ENCODE measurements at places on chromosomes 11 and 22.
A peak's percentile ranks its signal among the peaks of the same experiment; 100 is the strongest.

- DNase-seq: no peak
Observed at GRCh38 chr11:8705146-8705545, 22.6 kb downstream of the RPL27A start.

DNA sequence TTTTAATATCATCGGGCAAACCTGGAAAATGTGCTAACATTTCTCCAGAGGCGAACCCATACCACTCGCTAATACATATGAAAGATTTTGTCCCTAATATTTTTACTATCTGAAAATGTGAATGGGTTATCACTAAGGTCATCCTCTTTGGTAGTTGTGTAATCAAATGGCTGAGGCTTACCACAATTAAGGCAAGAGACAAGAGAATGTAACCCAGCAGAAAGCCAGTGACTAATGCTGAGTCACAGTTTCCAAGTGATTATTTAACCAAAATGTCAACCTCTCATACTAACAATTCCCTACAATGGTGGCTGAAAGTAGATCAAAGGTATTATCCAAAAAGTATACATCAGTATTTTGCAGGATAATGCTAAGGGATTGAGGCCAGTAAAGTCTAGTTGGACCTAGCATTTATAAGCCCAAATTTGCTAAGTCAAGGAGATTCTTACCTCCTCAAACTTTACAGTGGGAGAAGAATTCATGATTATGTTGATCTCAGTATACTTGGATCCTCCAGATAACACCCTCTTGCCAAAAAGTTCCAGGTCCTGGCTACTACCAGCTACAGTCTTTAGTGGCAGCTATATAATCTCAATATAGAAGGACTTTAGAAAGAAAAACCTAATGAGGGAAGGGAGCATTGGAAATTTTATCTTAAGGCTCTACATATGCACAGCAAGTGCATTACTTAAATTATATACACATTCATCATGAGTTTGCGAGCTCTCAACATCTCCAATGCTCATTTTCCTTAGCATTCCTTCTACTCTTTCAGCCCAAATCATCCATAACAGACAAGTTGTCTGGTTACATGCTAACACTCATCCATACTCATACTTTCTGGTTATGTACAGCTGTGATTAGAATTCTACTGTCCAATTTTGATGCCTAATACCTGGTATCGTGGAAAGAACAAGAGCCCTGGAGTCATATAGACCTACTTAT lies 25.4 kb downstream of the SIK3 start:
- DNase-seq: peak; percentile 79

- no peak for DNase-seq
Observed at GRCh38 chr11:2385156-2386151, 8.3 kb downstream of the CD81 start.

GRCh38 chr11:66022401-66023185 lies 3.7 kb downstream of the CATSPER1 start:
- no peak for DNase-seq

DNA sequence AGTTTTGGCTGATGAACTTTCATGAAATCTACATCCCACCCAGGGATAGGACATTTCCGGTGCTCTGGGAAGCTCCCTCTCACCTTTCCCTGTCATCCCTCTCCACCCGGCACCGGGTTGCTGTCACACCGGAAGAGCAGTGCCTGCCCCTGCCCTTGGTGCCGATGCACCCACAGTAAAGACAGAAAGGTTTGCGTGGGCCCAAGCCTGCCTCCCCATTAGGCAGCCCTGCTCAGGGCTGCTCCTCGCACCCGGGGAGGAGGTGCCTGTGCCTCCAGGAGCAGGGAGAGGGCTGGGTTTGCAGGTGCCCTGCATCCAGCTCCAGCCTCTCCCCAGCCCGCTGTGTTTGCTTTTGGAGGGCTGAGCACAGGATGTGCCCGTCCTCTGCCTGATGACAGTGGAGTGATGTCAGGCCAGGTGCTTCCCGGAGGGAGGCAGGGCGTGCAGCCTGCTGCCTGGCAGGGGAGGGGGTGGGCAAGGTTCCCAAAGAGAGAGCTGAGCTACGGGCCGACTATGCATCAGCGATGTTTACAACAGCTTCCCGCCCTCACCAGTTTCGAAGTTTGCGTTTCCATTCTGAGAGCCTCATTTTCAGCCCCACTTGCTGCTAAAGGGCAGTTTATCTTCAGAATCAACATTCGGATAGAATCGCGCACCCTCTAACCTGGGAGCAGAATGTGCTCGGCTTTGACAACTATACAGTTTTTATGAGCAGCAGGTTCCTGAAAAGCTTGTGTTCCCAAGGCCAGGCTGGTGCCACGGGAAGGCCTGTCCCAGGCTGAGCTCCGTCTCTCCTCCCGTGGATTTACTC lies 83.2 kb upstream of the CLDN5 start:
- no peak for DNase-seq

- no peak for DNase-seq
Observed at GRCh38 chr11:8095806-8096522, 15.0 kb downstream of the TUB start.

DNA sequence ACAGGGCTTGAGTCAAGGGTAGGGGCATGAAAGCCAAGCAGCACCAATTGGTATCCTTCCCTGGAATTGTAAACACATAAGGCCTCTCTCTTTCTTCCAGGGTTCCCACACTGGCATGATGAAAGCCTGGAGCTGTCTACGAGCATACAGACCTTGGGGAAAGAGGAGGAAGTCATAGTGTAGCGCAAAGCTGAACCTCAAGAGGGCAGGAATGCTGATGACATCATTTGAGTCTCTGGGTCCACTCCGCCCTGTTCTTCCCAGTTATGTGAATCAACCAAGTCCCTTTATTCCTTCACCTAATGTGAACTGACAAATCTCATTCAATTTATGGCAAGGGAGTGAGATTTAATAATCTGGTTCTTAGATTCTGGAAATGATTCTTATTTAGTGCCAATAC lies 266.4 kb upstream of the NCAM1 start:
- no peak for DNase-seq

DNA sequence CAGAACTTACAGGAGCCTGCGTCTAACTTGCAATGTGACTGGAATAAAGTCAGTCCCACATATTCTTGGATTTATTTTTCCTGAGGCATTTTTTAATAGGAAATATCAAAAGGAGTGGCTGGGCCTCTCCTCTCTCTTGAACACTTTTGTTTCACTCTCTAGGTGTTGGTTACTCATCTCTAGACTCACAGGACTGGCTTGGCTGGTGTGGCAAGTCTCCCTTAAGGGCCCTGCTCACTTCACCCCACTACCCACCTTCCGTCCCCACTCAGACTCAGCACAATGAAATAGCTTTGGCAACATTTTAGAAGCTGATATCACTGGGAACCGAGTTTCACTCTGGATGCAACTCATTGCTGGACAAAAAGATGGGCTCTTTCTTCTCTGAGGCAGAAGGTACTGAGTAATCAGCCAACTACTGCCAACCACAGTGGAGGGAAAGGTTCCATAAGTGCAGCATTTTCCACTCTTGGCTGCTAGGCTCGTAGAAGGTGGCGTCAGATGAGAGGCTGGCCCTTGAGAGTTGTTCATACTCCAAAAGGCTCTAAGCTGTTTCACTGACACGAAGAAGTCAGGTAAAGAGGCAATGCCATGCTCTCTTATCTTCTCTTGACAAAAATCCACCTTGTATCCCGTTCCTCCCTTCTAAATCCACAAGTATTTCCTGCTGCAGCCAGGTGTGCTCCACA lies 390.6 kb downstream of the SOX6 start:
- DNase-seq: no peak

DNA sequence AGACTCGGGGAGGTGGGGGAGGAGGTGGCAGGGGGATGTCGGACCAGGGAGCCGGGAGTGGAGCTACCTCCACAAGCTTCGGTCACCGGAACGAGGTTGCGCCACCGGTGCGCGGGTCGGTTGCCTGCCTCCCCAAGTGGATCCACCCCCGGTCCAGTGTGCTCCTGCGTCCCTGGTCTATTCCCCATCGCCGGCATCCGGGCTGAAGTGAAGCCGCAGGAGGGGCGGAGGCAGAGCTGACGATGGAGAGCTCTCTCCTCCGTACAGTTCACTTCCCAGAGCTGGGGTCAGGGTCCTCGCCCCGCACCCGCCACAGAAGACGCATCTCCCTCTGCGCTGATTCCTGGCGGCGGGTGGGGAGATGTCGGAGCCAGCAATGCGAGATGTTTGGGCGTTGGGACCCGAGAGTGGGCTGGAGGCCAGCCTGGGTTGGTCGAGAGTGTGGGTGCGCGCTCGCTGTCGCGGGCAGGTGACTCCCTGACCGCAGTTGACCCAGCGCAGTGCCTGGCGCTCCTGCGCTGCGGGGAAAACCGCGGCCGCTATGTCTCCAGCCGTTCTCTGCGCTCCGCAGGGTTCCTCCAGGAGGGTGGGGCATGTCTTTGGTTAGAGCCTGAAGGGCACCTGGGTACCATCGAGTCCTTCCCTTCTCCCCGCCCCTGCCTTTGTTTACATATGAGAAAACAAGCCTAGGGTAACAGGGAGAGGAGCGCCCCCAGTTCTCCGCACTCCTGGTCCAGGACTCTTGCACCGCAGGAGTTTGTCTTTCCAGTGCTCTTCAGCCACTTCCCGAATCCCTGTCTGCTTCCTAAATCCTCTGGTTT lies 1.7 kb downstream of the C11orf96 start:
- DNase-seq: no peak

DNA sequence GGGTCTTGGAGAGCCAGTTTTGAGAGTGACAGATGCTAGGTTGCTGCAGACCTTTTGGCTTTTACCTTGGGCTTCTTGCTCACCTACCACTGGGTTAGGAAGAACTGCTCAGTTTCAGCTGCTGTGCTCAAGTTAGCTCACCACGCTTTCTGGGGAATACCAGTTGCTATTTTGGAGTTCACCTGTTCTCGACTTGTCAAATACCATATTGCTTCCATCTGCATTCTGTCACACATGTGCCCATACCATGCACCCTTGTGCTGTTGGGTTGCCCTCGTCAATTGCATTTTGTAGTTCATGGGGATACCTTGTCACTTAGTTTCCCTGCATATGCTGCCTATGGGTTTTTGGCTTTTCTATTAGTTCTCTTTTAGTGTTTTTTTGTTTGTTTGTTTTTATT lies 23.0 kb upstream of the BARX2 start:
- no peak for DNase-seq

DNA sequence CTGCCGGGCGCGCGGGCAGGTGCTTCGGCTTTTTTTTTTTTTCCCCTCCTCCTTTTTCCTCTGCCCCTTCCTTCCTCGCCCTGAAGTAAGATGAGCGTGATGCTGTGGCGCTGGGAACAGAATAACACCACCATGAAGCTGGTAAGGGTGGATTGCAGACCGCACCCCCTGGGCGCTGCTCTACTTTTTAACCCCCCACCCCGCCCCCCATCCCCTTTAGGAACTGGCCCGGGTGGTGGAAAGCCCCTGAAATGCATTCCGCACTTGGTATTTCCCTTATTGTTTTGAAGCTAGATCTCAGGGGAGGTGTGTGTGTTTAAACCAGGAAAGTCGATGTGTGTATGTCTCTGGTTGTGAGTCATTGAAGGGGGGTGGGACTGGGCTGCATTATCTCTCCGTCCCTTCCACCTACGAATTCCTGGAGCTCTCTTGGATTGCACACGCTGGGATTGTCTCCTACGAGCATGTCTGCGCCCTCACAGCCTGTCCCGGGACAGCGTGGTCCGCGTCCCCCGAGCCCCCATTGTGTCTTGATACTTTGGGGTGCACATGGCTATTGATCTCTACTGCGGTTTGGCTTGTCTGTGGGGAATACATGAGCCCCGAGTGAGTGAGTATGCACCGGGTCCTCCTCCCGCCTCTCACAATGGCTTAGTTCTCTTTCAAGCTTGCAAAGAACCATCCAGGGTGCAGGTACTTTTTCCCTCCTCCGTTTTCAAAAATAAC lies 64.9 kb downstream of the NAV2 start:
- no peak for DNase-seq

- DNase-seq: no peak
Observed at GRCh38 chr11:35586222-35586621, 32.0 kb upstream of the FJX1 start.

- DNase-seq: no peak
Observed at GRCh38 chr11:89660234-89660633, 49.9 kb upstream of the TRIM77 start.

- no peak for DNase-seq
Observed at GRCh38 chr22:44181912-44182587, 1.3 kb downstream of the PARVG start.

DNA sequence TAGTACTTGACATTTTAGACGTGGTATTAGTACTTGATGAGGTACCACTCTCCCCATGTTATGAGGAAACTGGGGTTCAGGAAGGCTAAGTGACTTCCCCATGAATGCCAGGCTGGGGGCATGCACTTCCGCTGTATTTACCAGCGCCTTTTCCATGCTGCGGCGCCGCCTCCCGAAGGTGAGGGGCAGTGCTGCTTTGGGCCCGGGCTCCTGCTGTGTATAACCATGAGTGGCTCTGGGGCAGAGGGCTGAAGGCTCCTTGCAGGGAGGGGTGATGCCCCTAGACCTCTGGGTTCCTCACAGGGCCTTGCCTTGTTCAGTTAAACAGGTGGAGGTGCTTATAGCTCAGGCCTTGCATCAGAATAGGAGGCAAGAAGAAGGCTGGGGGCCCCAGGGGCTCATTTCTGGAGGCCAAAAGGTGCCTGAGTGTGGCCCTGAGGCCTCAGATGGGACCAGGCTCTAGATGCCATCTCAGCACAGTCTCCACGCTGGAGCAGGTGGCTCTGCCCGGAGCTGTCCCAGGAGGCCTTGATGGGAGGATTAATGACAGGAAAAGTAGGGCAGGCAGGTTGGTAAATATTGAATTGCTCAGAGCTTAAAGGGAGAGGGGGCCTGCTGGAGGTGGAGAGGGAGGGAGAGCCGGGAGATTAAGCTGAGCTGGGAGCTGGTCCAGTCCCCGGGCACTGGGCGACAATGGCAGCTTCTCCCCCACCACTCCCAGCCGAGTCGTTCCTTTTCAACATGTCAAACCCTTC lies 129.6 kb downstream of the CEP164 start:
- no peak for DNase-seq

DNA sequence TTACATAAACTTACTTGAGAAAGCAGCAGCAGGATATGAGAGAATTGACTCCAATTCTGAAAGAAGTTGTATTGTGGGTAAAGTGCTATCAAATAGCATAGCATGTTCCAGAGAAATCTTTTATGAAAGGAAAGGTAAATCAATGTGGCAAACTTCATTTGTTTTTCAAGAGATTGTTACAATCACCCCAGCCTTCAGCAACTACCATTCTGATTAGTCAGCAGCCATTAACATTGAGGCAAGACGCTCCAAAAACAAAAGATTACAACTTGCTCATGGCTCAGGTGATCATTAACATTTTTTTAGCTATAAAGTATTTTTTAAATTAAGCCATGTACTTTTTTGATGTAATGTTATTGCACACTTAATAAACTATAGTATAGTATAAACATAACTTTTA lies 357.2 kb downstream of the TMEM135 start:
- no peak for DNase-seq

DNA sequence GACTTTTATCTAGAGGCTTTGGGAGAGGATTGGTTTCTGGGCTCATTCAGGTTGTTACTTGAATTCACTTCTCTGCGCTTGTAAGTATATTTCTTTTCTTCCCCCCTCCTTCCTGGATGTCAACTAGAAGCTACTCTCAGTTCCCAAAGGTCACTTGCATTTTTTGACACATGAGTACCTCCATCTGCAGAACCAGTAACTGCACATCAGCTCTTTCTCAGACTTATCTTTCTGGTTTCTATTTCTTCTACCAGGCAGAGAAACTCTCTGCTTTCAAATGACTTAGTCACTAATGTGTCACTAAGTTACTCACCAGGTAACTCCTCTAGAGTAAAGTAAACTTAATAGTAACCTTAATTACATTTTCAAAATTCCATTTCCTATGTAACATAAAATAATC lies 773.0 kb upstream of the LUZP2 start:
- DNase-seq: no peak

- DNase-seq: no peak
Observed at GRCh38 chr11:62883673-62884072, 3.0 kb downstream of the SLC3A2 start.

GRCh38 chr22:29914165-29914564 lies 31.2 kb downstream of the MTMR3 start:
- DNase-seq: peak; percentile 63

Data from AG09309 (cell line).